Activated CD4-positive, CD25-positive, alpha-beta regulatory T cell treated with anti-CD3 and anti-CD28 coated beads, Interleukin-2, amount 50 U/mL, for 24 hours (primary cell): ENCODE measurements at places on chromosomes 6 and 20.

- no peak for ATAC-seq
Observed at GRCh38 chr20:13771853-13772453, 12.8 kb downstream of the ESF1 start.

DNA sequence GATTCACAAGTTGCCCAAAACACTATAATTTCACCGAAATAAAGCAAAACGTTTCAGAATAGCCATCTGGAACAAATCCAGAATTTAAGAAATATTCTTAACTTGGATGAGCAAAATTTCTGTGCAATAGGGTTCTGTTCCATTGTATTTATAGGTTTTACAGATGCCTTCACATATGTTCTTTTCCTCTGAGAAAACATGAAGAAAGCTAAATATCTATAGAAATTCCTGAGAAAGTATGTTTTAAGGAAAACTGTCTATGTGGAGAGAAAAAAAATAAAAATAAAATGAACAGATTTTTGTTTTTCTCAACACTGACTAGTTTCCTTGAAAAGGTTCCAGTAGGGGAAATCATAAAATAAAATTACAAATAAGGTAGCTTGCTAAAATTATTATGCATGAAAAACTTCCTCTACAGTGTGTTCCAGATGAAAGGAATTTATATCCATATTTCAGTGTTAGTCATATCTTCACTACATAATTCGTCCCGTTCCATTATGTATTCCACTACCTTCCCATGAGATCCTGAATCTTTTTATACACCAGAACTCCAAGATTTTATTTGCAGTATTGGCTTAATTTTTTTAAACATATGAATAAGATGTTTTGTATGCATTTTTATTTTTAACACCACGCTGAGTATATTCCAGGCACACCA lies 42.4 kb upstream of the TMX4 start:
- no peak for ATAC-seq

GRCh38 chr6:158024566-158025297 lies 43.1 kb downstream of the SYNJ2 start:
- ATAC-seq, result no peak

- ATAC-seq, result no peak
Observed at GRCh38 chr20:38885357-38885756, 40.9 kb upstream of the FAM83D start.

GRCh38 chr6:7004581-7005297 lies 103.0 kb upstream of the RREB1 start:
- ATAC-seq, result no peak

GRCh38 chr6:2915150-2915549 lies 12.0 kb upstream of the SERPINB9 start:
- no peak for ATAC-seq

DNA sequence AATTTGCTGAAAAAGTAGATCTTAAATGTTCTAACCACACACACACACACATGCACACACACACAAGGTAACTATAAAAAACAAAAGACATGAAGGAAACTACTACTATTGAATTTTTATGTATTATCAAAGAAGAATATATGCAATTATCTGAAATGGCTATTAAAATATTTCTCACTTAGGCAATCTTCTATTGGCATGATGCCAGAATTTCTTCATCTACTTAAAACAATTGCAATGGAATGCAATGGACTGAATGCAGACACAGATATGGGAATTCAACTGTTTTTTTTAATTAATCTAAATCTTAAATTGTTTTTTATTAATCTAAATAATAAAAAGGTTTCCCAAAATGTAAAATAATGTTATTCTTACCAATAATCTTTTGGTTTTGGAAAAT lies 152.6 kb upstream of the SMLR1 start:
- no peak for ATAC-seq

DNA sequence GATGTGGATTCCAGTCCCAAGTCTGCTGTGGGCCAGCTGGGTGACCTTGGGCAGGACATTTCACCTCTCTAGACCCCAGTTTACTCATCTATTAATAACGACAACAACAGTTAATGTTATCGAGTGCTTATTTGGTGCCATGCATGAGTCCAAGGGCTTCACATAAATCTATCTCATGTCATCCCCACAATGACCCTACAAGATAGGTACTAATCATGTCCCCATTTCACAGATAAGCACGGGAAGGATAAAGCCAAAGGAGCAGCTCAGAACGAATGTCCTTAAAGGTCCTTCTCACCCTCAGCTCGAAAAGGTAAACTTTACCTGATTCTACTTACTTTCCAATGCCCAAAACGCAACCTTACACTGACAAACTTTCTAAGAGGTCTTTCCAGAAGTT lies 35.7 kb downstream of the TRAM2 start:
- no peak for ATAC-seq

DNA sequence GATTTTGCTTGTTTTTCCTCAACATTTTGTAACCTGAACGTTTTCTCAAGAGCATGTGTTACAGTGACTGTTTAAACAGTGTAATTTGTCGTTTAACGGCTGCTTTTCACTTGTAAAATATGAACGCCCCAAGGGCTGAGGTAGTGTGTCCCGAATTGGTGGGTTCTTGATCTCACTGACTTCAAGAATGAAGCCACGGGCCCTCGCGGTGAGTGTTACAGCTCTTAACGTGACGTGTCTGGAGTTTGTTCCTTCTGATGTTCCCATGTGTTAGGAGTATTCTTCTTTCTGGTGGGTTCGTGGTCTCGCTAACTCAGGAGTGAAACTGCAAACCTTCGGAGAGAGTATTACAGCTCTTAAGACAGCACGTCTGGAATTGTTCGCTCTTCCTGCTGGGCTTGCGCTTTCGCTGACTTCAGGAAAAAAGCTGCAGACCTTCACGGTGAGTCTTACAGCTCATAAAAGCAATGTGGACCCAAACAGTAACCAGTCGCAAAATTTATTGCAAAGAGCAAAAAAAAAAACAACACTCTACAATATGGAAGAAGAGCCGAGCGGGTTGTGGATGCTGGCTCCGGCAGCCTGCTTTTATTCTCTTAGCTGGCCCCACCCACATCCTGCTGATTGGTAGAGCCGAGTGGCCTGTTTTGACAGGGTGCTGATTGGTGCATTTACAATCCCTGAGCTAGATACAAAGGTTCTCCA lies 25.1 kb upstream of the TRIM27 start:
- no peak for ATAC-seq

DNA sequence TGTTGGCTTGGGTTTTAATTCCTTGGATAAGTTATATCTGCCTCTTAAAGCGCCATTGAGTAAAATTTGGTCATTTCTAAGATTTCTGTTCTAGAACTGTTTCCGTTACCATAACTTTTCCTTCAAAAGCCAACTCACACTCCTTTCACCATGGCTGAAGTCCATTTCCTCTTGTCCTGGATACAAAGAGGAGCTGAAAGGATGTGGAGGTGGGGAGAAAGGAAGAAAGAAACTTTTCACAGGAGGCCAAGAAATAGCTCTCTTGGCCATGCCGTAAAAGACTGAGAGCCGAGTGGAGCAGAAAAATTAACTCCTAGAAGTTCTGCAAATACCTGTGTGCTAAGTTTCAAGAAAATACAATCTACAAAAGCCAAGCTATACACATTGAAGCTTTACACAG lies 21.6 kb downstream of the GABBR1 start:
- ATAC-seq, result no peak

- no peak for ATAC-seq
Observed at GRCh38 chr6:169986171-169986847, 234.9 kb downstream of the ERMARD start.

- no peak for ATAC-seq
Observed at GRCh38 chr6:43759136-43759906, 10.7 kb upstream of the VEGFA start.

DNA sequence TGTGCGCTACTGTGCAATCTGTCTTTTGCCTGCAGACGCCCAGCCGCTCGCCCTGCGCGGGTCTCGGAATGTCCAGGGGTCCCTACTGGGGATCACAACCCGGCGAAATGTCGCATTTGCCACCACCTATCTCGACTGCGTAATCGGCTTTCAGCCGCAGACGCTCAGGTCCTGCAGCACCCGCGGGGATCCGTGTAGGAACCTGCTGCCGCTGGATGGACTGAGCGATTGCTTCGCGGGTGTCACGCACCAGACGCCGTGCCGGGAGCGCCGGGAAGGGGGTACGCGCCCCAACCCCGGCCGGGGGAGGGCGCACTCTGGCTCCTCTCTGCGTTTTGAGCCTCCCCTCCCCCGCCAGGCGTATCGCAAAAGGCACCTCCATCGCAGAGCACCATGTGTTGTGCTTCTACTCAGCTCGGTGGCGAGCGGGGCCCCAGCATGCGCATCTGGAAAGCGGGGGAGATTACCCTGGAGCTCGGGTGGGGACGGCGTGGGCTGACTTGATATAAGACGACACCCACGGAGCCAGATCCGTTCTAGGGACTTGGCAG lies 747 bp upstream of the PTPRA start:
- ATAC-seq, result peak; percentile 42

DNA sequence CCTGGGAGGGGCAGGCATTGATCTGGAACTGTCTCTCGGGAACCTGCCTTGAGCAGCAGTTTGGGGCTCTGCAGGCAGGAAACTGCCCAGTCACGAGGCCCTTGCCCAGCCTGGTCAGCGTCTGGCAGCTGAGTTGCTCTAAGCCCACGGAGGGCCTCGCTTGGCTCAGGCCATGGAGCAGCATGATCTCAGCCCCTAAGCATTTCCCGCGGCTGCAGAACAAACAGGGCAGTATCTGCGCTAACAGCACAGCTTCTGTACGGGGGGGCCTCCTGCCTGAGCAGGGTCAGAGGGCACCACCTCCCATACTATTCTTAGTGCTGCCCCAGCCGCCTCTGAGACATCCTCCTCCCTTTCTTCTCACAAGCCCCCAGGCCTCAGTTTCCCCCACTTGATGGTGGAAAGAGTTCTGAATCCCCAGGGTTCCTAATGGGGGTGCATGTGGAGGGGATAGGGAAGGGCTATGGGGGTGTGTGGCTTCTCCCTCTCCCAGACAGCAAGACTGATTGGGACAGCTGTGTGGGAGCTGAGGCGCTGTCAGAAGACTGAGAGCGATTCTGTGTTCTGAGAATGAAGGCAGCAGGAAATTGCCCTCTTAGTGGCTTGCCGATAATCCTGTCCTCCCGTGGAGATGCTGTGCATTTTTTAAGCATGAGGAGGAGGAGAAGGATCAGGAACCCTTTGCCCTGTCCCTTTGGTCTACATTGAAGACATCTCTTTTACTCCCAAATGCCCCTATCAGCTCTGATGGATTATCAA lies 46.4 kb downstream of the MOCS1 start:
- ATAC-seq, result no peak

DNA sequence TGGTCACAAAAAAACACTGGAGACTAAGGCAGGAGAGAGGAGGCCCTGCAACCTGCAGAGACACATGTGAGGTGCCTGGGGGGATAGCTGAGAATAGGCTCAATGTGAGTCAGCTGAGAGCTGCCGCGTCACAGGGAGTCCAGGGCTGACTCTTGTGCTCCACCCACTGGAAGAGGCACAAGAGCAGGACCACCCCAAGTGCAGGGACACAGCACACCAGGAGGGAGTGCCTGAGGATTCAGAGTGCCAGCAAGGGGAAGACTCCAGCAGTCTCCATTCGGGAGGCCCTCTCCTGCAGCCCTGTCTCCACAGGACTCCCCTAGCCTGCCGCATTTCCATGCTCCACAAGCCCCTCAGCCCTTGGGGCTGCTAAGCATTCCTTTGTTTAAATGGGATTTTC lies 105.5 kb downstream of the HUS1B start:
- peak; percentile 45 for ATAC-seq

- no peak for ATAC-seq
Observed at GRCh38 chr6:74114428-74114827, 418.4 kb downstream of the CD109 start.

DNA sequence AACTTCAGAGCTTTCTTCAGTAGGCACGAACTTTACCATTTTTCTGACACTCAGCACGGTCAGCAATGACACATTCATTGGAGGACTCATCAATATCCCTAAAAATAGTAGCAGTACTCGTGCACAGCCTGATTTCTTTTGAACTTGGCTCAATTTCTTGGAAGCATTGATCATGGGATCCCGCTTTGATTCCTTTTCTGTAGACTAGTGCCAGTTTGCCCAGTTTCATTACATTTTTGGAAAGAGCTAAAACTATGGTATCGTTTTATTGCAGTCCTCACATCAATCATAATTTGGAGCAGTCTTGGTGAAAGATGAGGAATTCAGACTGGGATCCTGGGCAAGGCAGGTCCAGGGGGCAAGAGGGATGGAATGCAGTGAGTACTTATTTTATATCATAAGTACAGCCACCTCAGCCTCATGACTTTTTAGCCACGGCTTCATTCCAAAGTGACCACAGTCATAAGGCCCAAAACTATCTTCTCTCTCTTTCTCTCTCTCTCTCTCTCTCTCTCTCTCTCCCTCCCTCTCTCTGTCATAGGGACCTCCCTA lies 170.9 kb upstream of the AKAP12 start:
- ATAC-seq, result no peak

DNA sequence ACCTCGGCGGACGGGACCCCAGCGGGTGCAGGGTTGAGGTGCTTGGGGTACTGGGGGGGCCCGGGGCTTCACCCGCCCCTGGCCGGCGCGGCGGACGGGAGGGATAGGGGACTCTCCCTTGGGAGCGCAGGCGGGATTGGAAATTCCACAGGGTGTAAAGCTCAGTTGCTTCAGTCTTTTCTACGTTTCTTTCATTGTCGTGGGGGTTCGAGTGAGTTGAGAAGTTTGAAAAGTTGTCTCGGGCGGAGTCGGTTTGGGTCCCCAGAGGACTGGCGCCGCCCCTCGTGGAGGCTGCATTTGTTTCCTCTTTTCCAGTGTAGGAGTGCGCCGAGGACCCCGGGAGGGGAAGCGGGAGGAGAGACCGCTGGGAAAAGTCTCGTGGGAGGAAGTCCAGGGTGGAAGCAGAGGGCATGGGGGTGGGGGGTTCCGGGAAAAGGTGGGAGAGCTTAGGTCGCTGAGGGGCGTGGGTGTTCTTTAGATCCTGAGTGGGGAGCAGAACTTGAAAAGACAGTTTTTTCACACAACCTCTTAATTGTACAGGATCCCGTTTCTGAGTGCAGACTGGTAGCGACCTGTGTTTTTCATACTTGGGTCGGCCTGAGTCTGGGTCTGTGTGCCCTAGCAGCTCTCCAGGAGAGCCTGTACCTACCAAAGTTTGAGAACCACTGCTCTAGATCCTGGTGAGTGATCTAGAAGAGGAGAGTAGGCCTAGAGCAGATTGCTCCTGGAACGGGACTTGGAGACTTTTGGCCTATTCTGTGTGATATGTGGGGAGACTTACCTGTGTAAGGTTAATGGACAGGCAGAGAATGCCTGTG lies 495 bp downstream of the FAM83B start:
- no peak for ATAC-seq

DNA sequence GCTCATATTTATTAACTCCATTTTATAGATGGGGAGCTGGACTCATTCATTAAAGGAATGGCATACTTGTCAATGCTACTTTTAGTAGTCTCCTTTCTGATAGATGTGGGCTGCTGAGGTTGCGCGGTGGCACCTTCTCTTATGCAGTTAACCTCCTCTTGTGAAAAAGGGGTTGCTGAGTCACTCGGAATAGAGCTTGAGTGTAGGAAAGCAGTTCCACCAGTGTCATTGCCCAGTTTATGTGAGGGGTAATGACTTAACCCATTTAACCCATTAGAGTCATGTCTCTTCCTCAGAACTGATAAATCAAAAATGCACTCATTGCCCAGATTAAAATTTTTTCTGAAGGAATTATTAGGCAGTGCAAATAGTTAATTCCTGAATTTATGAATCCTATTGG lies 6.3 kb downstream of the MAPK14 start:
- ATAC-seq, result peak; percentile 80
